ENCODE measurements at places on chromosomes 5 and 9. TPM values are rescaled to one million over a fixed set of nuclear protein-coding genes. Genes with fewer than 3 reads are reported as not detected.

The SNX24 gene
- 10.1 TPM for total RNA-seq

The LHX3 gene
- total RNA-seq: not detected

The FCN1 gene
- not detected for total RNA-seq

The TSSK1B gene
- not detected for total RNA-seq

The NKD2 gene
- 0.17 TPM for total RNA-seq

The ZNF608 gene
- 15.6 TPM for total RNA-seq

The RFESD gene
- total RNA-seq: 0.34 TPM

The PHF24 gene
- total RNA-seq: not detected

The C9orf152 gene
- not detected for total RNA-seq

The SLC44A1 gene
- 42.7 TPM for total RNA-seq

The FCN2 gene
- not detected for total RNA-seq

The ETF1 gene
- 102 TPM for total RNA-seq

The FAM200C gene
- total RNA-seq: 3.8 TPM

The IL7R gene
- 2.2 TPM for total RNA-seq

The IFNK gene
- not detected for total RNA-seq

The SPATA31D4 gene
- not detected for total RNA-seq

The C9orf153 gene
- 0.14 TPM for total RNA-seq

The PHYHD1 gene
- total RNA-seq: 0.85 TPM

The GABRA6 gene
- not detected for total RNA-seq

The LCN15 gene
- total RNA-seq: 0.05 TPM

The GPR151 gene
- not detected for total RNA-seq

The SMARCA2 gene
- total RNA-seq: 132 TPM

The PTGDS gene
- total RNA-seq: 0.60 TPM

The SLCO6A1 gene
- not detected for total RNA-seq

The INSL4 gene
- total RNA-seq: not detected

The ADAMTS13 gene
- 0.84 TPM for total RNA-seq

The CLIC3 gene
- total RNA-seq: not detected

The ELOVL7 gene
- total RNA-seq: 0.09 TPM

The SERF1A gene
- total RNA-seq: 5.4 TPM

The IL4 gene
- not detected for total RNA-seq

The DPP7 gene
- 98.5 TPM for total RNA-seq

The PCDH12 gene
- total RNA-seq: 60.9 TPM

The FRMPD1 gene
- total RNA-seq: not detected

The HSPA5 gene
- 380 TPM for total RNA-seq

The UBAP1 gene
- total RNA-seq: 22.8 TPM

The CDKN2AIPNL gene
- 28.8 TPM for total RNA-seq

The LCN1 gene
- total RNA-seq: not detected

The DDX4 gene
- not detected for total RNA-seq

The GFPT2 gene
- total RNA-seq: 0.68 TPM

The POU5F2 gene
- total RNA-seq: 1.2 TPM

The MEGF10 gene
- 0.37 TPM for total RNA-seq

The WNK2 gene
- not detected for total RNA-seq

The PRUNE2 gene
- 7.8 TPM for total RNA-seq

The CCDC192 gene
- not detected for total RNA-seq

The OR1L6 gene
- total RNA-seq: not detected

The CNTFR gene
- total RNA-seq: not detected

The C5orf58 gene
- total RNA-seq: not detected

The IRGM gene
- total RNA-seq: not detected

The GPX8 gene
- total RNA-seq: 18.7 TPM

The IQGAP2 gene
- 2.7 TPM for total RNA-seq

The MARCOL gene
- total RNA-seq: not detected

The OTP gene
- not detected for total RNA-seq

The CDHR2 gene
- under 0.01 TPM for total RNA-seq

The ACTBL2 gene
- 0.17 TPM for total RNA-seq

The LYSMD3 gene
- 26.2 TPM for total RNA-seq
